ENCODE measurements at places on chromosomes 3 and 15.

DNA sequence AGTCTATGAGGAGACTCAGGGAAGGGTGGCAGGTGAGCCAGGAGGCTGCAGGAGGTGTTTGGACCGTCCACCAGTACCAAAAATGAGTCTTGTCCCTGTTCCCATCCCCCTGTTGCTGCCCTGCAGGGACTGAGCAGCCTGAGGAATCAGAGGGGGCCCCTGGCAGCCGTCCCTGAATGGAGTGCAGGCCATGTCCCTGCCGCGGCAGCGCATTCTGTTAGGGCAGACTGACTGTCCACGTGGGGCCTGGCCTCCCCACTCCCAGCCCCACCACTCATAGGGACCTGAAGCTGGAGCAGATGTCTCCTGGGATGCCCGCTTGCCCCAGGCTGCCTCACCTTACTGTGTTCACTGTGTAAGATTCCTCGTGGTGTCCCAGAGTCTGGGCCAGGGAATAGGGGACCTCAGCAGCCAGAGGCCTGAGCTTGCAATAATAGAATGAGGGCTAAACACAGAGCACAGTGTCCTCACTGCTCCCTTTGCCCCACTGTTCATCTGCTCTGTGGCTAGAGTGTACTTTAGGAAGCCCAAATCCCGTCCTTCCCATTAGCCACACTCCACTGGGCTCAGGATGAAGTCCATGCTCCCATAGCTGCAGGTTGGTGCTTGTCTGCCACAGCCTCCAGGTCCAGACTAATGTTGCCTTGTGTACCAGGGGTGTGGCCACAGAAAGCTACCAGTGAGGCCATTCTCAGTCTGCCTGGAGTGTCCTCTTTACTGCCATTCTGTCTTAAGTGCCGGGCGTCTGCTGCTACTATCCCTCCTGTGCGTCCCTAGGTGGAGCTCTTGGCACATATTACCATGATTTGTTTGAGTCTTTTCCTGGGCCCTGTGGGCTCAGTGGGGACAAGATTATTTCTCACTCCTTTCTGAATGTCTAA is 63.2 kb downstream of the HCN4 start:
- no peak for DNase-seq

DNA sequence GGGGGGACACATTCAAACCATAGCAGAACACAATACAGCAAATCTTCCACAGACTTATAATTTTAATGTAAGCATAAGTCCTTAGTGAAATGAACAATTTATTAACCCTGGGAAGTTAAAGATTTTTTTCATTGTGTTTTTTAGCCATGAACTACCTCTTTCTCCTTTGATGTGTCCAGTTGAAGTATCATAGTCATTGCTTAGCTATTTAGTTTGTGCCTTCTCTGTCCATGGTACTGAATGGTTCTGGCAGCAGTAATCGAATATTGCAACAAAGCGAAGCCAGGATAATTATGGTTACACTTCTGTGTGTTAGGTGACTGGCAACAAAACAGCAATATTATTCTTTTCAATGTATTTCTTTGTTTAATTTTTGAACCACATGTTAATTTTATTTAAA is 403.0 kb upstream of the ONECUT1 start:
- DNase-seq: no peak

DNA sequence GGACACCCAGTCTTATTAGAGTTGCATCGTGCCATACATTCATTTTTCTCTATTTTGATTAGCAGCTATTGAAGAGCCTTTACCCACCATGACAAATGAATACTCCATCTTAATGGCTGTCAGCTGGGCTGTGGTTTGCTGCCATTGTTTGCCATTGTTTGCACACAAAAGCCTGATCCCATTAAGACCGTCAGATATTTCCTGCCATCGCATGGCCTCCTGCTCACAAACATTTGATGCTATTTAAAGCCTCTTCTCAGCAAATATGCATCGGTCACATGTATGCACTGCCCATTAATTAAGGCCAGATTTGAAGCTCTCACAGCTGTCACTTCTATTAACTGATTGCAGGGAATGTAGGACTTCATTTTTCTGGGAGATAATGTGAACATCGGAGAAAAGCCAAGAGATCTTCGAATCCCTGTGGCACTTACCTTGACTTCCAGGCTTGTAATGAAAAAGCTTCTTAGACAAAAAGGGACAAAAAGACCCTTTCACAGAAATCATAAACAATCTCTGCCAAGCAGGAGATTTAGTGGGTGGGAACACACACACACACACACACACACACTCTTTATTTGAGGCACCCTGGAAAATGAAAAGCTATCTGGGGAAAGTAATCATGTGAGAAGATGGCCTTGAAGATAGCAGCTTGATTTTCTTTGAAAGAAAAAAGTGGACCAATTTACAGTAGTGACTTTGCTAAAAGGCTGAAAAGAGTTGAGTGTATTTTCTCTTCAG is 175.4 kb upstream of the NR2E3 start:
- no peak for DNase-seq

DNA sequence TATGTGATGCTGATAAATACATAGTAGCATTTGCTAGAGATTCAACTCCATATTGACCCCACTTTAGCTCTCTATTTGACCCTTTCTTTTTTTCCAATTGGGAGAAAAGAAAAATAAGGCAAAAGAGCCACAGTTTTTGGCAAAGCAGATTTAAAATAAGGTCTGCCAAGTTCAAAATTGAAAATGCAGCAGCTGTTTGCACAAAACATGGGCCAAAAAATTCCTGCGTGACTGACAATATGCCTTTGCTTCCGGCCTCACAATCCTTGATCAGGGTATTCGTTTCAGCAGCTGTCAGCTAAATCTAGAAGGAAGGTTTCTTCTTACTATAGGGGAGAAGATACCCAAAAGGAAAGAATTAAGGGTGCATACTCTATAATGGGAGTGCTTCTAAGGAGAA is 563.5 kb upstream of the CCDC54 start:
- no peak for DNase-seq

- no peak for DNase-seq
These were observed 747 bp downstream of the SORD start for GRCh38 chr15:45023659-45024225.

GRCh38 chr3:72550582-72551262 is 297.5 kb downstream of the SHQ1 start:
- no peak for DNase-seq
